ENCODE measurements at places on chromosomes 3 and 15. TPM values are rescaled to one million over a fixed set of nuclear protein-coding genes. Genes with fewer than 3 reads are reported as not detected.
A peak's percentile ranks its signal among the peaks of the same experiment; 100 is the strongest.

DNA sequence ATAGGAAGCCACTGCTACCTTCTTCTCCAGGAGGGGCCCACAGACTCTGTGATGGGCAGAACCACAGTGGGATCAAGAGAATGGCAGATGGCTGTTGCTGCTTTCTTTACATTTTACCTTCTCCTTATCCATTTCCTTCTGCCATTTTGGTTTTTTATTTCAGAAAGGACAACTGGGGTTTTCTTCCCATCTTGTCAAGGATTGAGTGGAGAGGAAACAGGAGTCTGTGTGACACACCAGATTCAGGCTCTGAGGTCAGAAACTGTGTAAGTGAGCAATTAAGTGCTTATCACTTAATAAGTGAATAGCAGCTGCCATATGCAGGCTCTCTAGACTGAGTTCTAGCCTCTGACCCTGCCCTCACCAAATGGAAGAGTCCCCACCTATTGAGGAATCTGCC lies 47.3 kb downstream of the ITGB5 start:
- DNase-seq, result no peak

GRCh38 chr3:173711619-173712018 lies 314.1 kb downstream of the NLGN1 start:
- peak; percentile 63 for DNase-seq

DNA sequence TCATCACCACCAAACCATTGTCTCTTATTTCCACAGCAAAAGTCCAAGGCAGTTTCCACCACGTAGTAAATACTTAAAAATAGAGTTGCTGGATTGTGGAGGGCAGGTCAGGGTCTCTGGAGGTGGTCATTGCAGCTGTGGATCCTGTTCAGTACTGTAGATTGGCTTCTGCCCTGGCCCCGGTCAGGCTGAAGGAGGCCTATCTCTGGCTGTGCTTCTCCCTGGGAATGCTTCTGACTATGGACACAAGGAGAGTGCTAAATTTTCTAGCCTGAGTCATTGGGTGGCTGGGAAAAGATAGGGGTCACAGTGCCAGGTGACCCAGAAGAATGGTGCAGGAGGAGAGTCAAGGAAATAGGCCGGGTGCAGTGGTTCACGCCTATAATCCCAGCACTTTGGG lies 26.3 kb upstream of the GMPPB start:
- no peak for DNase-seq

DNA sequence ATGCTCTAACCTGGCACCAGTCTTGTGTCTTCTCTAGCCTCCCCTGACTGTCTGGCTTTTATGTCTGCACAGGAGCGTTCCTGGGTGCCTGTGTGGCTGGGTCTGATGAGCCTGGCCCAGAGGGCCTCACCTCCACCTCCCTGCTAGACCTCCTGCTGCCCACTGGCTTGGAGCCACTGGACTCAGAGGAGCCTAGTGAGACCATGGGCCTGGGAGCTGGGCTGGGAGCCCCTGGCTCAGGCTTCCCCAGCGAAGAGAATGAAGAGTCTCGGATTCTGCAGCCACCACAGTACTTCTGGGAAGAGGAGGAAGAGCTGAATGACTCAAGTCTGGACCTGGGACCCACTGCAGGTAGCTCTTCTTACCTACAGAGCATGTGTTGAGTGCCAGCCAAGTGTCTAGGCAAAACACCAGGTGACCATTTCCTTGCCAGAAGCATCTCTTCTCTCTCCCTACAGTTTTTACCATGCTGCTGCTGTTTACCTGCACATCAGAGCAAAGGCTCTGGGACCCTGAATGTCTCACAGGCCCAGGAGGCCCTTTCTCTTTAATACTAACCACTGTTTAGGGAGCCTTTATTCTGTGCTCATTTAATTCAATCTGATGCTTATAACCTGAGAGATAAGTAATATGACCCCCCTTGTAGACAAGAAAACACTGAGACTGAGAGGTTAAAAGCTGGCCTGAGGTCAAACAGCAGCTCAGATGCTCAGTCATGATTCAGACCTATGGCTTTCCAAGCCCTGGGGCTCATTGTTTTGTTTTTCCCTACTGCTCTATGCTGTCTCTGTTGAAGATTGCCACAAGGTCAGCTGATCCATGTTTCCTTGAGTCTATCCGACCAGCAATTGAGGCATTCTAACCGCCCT lies 10.4 kb downstream of the PODXL2 start:
- peak; percentile 53 for DNase-seq

The ZNF774 gene
- total RNA-seq, result 6.2 TPM
